ENCODE measurements at places on chromosomes 12 and 14. TPM values are rescaled to one million over a fixed set of nuclear protein-coding genes. Genes with fewer than 3 reads are reported as not detected.

DNA sequence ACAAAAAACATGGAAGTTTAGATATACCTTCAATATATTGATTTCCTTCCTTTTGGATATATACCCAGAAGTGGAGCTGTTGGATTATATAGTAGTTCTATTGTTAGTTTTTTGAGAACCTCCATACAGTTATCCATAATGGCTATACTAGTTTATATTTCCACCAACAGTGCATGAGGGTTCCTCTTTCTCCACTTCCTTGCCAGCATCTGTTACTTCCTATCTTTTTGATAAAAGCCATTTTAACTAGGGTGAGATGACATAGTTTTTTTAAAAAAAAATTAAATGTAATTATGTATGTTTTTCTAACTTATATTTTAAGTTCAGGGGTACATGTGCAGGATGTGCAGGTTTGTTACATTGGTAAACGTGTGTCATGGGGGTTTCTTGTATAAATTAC, 10.0 kb upstream of the SLC38A4 start:
- no peak for DNase-seq
- H3K27me3 ChIP-seq = peaks cover 16% of the 10 kb centered on the region
- H3K4me3 ChIP-seq = no peak overlapping the region
- H3K27ac ChIP-seq = no peak overlapping the region
- H3K4me1 ChIP-seq = no peaks in the 10 kb centered on the region

Gene SUOX
- total RNA-seq = 20.9 TPM

DNA sequence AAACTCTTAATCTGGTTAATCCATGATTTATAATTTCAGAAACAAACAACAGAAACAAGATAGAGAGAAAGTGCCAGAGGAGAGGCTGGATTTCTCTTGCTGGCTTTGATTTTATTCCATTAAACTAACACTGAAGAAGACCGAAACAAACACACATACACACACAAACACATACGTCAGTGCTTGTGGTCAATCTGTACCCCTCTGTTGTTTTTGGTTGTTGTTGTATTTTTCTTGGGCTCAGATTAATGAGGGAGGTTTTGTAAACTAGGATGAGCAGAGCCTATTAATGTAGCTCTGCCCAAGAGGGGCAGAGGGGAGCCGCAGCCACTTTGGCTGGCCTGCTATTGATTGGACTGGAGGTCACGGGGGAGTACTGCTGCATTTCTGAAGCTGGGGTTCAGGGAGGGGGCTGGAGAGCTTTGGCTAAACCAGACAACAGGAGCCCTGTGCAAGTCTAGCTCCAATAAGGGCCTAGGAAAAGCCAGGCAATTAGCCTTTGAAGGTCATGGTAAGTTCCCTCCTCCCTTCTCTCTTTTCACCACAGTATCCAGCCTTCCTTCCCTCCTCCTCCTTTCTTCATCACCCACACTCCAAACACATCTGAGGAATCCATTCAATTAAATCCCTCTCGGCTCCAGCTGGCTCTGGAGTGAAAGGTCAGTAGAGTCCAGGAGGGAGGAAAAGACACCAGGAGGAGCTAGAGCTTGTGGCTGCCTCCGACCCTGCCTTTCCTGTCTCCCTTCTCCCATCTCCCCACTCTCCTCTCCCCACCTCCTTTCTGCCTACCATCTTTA, 344.1 kb upstream of the LMO3 start:
- no peaks in the 10 kb centered on the region for H3K36me3 ChIP-seq
- H3K4me1 ChIP-seq = no peaks in the 10 kb centered on the region
- no peaks in the 10 kb centered on the region for H3K27me3 ChIP-seq
- H3K27ac ChIP-seq = no peak overlapping the region

DNA sequence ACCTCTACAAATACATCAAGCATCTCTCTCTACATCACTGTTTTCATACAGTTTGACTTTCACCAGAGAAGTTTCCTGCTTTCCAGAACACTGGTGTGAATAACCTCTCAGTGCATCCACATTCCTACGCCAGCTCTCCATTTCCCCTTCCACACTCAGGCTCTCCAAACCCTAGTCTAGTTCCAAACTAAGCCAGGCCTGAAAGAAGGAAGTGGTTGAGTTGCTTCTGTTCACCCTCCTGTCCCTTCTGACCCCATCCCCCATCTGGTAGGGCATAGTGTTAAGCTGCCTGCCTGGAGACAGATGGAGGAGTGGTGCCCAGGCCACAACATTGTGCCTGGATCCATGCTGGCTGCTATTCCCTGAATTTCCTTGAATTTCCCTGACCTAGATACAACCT, 132.4 kb downstream of the GPR65 start:
- no peaks in the 10 kb centered on the region for H3K27me3 ChIP-seq
- H3K4me3 ChIP-seq = no peak overlapping the region
- no peak for DNase-seq
- H3K4me1 ChIP-seq = no peaks in the 10 kb centered on the region
- H3K36me3 ChIP-seq = no peaks in the 10 kb centered on the region

DNA sequence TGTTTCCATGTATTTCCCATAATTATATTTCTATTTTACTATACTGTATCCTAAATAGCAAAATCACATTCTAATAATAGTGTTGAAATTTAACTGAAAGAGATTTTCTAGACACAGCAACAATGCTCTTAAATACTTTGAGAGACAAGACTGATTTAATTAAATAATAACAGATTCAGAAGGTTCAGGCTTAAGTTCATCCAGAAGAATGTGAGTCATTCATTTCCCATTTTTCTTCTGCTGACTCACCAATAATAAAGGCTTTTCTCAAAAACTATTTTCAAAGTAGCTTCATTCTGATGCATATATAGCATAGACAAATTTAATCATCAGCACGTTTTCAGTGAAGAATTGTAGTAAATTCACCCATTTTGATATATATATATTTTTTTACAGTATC, 481.4 kb downstream of the MDGA2 start:
- H3K4me3 ChIP-seq = no peak overlapping the region
- H3K36me3 ChIP-seq = no peaks in the 10 kb centered on the region
- no peak overlapping the region for H3K27ac ChIP-seq
- no peak for DNase-seq

- H3K27ac ChIP-seq = peak overlapping the region; percentile 92
- H3K27me3 ChIP-seq = no peaks in the 10 kb centered on the region
- H3K36me3 ChIP-seq = peaks cover 4% of the 10 kb centered on the region
- H3K4me1 ChIP-seq = peaks cover 73% of the 10 kb centered on the region
Observed at GRCh38 chr12:2215709-2216560, 163.1 kb downstream of the CACNA1C start.

Gene COA8
- total RNA-seq = 39.0 TPM

DNA sequence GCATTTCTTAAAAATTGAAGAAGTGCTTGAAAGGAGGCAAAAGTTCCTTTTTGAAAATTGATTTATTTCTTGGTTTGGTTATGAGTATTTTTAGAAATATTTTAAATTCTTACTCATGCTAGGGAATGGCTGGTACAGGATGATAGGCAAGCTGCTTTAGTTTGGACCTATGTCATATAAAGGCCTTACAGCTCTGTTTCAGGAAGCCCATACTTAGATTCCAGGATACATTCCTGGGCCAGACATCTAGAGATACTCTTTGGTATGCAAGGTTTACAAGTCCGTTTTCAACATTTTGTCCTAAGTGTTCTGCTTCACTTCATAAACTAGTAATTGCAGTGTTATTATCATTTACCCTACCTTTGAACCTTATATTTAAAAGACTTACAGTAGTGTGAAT, 186.8 kb downstream of the FUT8 start:
- H3K27me3 ChIP-seq = no peaks in the 10 kb centered on the region
- DNase-seq = no peak
- no peak overlapping the region for H3K4me3 ChIP-seq
- no peaks in the 10 kb centered on the region for H3K36me3 ChIP-seq

DNA sequence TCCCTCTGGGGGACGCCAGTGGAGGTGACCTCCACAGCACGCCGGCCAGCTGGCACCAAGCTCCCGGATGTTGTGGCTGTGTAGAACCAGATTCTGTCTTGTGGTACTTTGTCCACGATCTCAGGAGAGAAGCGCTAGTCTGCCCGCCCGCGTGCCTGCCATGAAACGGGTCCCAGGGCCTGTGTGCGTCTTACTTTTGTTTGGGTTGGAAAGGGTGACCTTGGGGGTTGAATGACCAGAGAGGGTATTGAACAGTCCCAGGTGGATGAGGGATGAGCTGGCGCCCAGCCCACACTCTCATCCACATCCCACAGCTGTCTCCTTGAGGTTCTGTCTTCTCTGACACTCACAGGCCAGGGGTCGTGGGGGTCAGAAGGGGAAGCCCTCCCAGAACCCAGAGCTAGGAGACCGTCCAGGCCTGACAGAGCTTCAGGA, 78.3 kb downstream of the WDR20 start:
- peaks cover 25% of the 10 kb centered on the region for H3K4me1 ChIP-seq
- no peak overlapping the region for H3K4me3 ChIP-seq
- no peaks in the 10 kb centered on the region for H3K36me3 ChIP-seq

Gene GNG2
- total RNA-seq = 28.5 TPM

DNA sequence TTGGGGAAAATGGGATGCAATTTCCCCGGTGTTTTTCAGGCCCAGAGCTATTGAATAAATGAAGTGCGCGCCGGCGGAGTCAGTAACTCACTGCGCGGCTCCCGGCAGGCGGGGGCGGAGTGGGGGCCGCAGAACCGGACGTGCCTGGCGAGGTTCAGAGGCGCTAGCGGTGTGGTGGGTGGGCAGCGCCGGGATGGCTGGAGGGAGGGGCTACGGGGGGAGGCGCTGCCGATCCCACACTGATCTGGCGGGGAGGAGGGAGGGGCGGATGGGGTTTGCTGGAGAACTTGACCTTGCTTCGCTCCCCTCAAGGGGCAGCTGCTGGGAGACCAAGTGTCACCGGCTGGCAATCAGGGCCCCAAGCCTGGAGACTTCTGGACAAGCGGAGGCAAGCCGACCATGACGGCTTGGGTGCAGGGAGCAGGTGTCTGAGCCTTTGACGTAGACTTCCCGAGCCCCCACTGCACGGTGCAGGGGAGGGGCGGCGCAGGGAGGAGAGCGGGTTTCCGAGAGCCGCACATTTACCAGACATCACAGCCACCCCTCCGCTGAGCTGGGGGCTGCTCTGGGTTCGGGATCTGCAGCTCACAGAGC, 174.1 kb upstream of the RTL1 start:
- H3K27ac ChIP-seq = no peak overlapping the region
- H3K4me3 ChIP-seq = no peak overlapping the region
- H3K4me1 ChIP-seq = peaks cover 19% of the 10 kb centered on the region

Gene SYNE3
- 8.9 TPM for total RNA-seq

GRCh38 chr14:56183631-56184157, 65.5 kb downstream of the PELI2 start:
- DNase-seq = no peak
- peaks cover 1% of the 10 kb centered on the region for H3K36me3 ChIP-seq
- H3K27ac ChIP-seq = no peak overlapping the region
- no peak overlapping the region for H3K4me3 ChIP-seq

DNA sequence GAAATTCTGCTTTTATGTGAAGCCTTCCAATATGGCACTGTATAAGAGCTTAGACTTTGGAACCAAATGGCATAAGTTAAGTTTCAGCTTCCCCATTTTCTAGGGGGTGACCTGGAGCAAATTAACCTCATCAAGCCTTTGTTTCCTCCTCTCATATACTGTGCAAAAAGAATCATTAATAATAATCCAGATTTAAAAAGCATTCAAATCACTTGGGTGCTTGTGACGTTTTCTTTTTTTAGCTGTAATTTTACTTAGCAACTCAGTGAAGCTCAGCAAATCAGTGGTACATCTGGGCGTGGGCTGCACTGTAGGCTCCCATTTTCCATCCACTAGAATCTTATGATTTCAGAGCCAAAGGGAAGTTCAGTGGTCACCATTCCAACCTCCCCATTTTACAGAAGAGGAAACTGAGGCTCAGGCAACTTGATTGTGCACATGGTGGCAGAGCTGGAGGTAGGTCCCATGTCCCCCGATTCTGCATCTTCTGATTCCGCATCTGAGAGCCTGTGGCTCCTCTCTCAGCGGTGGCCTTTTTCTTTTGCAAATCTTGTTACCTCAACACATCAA, 131.2 kb downstream of the SNAPC1 start:
- H3K4me1 ChIP-seq = no peaks in the 10 kb centered on the region
- no peak overlapping the region for H3K4me3 ChIP-seq
- H3K27me3 ChIP-seq = no peaks in the 10 kb centered on the region
- H3K36me3 ChIP-seq = no peaks in the 10 kb centered on the region

GRCh38 chr12:49451468-49452259, 84.4 kb downstream of the SPATS2 start:
- H3K4me3 ChIP-seq = no peak overlapping the region
- no peak overlapping the region for H3K27ac ChIP-seq
- no peaks in the 10 kb centered on the region for H3K36me3 ChIP-seq
- no peak for DNase-seq
- no peaks in the 10 kb centered on the region for H3K4me1 ChIP-seq

Gene RASAL1
- not detected for total RNA-seq

GRCh38 chr12:27034607-27035293, 12.4 kb downstream of the MED21 start:
- H3K4me3 ChIP-seq = no peak overlapping the region
- peaks cover 58% of the 10 kb centered on the region for H3K36me3 ChIP-seq
- DNase-seq = no peak
- H3K4me1 ChIP-seq = no peaks in the 10 kb centered on the region
- no peaks in the 10 kb centered on the region for H3K27me3 ChIP-seq
- no peak overlapping the region for H3K27ac ChIP-seq

Gene GPRC5A
- total RNA-seq = 2.1 TPM

DNA sequence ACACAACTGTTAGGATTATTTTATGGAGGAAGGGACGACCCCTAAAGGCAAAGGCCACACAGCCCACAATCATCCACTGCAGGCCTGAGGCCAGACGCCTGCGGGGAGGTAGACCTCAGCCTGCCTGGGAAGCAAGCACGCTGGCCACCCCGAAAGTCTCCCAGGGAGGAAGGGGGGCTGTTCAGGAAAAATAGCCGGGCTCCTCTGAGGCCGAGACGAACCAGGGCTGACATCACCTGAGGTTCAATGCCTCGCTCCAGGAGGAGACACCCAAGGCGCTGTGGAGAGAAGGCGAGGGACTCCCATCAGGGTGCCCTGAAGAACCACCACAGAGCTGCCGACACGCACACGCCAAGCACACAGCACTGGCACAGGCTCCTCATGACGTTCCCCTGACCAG, 127.4 kb downstream of the PIWIL1 start:
- DNase-seq = no peak
- peaks cover 4% of the 10 kb centered on the region for H3K27me3 ChIP-seq
- no peak overlapping the region for H3K27ac ChIP-seq
- no peaks in the 10 kb centered on the region for H3K4me1 ChIP-seq
- H3K36me3 ChIP-seq = no peaks in the 10 kb centered on the region

DNA sequence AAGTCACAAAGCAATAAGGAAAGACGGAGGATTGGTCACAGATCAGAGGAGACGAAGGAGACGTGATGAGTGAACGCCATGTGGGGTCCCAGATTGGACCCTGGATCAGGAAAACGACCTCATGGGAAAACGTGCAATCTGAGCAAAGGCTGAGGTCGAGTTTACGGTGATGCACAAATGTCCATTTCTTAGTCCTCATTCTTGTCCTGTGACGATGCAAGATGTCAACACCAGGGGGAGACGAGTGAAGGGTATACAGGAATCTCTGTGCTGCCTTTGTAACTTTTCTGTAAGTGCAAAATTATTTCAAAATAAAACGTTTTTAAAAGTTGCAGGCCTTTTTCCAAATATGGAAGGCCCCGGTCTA, 329.8 kb downstream of the MED13L start:
- H3K36me3 ChIP-seq = peaks cover 7% of the 10 kb centered on the region
- peaks cover 6% of the 10 kb centered on the region for H3K27me3 ChIP-seq
- no peaks in the 10 kb centered on the region for H3K4me1 ChIP-seq
- no peak for DNase-seq
- no peak overlapping the region for H3K27ac ChIP-seq
- H3K4me3 ChIP-seq = no peak overlapping the region
